Activated T-cell treated with anti-CD3 and anti-CD28 coated beads, Interleukin-2, amount 50 U/mL, for 24 hours (primary cell): ENCODE measurements at places on chromosomes 11 and 22.

DNA sequence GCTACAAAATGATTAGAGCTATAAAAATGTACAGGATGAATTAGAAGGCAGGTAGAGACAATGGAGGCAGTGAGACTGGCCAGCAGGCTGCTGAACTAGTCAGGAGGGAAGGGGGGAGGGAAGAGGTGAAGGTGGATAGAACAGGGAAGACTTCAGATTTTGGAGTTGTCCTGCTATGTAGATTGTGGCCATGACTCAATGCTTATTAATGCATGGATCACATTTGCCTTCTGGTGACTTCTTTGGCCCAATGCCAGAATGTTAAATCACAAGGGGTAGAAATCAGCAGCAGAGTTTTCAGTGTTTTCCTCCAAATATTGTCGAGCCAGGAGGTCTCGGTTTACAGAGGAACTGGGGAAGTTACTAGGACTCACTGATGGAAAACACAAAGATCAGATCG lies 346.6 kb downstream of the AASDHPPT start:
- H3K27ac ChIP-seq: no peak overlapping the region
- H3K4me3 ChIP-seq: no peak overlapping the region
- no peaks in the 10 kb centered on the region for H3K4me1 ChIP-seq
- no peak for DNase-seq
- H3K36me3 ChIP-seq: no peaks in the 10 kb centered on the region

GRCh38 chr11:109783840-109784239 lies 309.4 kb upstream of the ZC3H12C start:
- no peak overlapping the region for H3K4me3 ChIP-seq
- no peaks in the 10 kb centered on the region for H3K27me3 ChIP-seq
- no peaks in the 10 kb centered on the region for H3K36me3 ChIP-seq
- no peak for DNase-seq
- H3K4me1 ChIP-seq: no peaks in the 10 kb centered on the region

DNA sequence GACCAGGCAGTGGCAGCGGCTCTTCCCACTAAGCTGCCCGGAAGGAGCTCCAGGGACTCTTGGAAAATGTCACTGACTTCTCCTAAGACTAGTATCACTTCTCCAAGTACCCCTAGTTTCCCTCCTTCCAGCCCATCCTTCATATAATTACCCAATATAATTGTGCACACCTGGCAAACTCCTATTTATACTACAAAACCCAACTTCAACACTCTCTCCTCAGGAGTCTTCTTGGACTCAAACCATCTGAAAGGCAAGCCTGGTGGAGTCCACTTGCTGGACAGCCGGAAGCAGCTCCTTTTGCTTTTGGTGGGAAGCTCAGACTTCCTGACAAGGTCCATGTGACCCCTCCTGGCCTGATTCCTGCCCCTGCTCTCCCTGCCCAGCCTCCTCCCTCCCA lies 955.9 kb downstream of the TBC1D22A start:
- no peak overlapping the region for H3K27ac ChIP-seq
- H3K4me3 ChIP-seq: no peak overlapping the region
- H3K4me1 ChIP-seq: no peaks in the 10 kb centered on the region
- no peak for DNase-seq
- no peaks in the 10 kb centered on the region for H3K36me3 ChIP-seq
- H3K27me3 ChIP-seq: peaks cover 51% of the 10 kb centered on the region

DNA sequence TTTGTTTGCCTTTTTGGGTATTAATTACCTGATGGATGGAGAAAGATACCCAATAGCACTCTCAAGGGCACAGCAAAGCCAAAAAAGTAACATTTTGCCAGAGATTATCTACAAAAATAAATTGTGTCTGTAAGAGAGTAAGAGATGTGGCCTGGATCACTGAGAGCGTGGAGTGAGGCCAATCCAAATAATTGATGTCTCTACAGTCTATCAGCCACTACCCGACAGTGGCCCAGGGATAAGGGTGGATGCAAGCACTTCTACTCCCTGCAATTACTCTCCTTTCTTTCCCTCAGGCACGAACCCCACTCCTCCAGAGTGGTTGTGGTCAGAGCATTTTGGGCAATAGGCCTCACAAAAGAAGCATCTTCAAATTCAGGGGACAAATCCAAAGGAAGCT lies 92.3 kb upstream of the ZC3H12C start:
- no peaks in the 10 kb centered on the region for H3K27me3 ChIP-seq
- H3K27ac ChIP-seq: no peak overlapping the region
- H3K36me3 ChIP-seq: no peaks in the 10 kb centered on the region
- no peaks in the 10 kb centered on the region for H3K4me1 ChIP-seq

GRCh38 chr11:68213555-68214172 lies 568 bp upstream of the KMT5B start:
- H3K4me3 ChIP-seq: peak overlapping the region; percentile 75
- H3K27ac ChIP-seq: peak overlapping the region; percentile 67
- H3K4me1 ChIP-seq: peaks cover 45% of the 10 kb centered on the region
- H3K36me3 ChIP-seq: peaks cover 2% of the 10 kb centered on the region

GRCh38 chr22:50112151-50113118 lies 22.6 kb downstream of the MOV10L1 start:
- peak overlapping the region; percentile 68 for H3K27ac ChIP-seq
- H3K4me3 ChIP-seq: no peak overlapping the region
- no peaks in the 10 kb centered on the region for H3K36me3 ChIP-seq
- peaks cover 36% of the 10 kb centered on the region for H3K27me3 ChIP-seq
- DNase-seq: peak; percentile 35

DNA sequence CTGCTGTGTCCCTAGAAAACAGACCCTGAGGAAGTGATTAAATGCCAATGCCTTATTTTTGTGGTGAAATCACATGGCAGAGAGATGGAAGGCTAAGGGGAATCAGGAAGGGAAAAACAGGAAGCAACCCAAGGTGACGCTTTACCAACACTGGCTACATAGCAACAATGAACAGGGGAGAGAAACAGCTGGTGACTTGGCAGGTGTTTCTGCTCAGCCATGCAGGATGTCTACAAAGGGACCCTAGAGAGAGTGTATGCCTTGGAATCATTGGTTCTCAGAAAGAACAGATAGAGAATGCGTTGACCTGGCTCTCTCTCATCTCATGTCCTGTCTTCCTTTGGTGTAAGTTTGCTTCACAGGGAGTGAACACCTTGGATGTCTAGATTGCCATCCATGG lies 911.9 kb downstream of the OPCML start:
- no peak overlapping the region for H3K27ac ChIP-seq
- DNase-seq: no peak
- H3K4me3 ChIP-seq: no peak overlapping the region
- H3K4me1 ChIP-seq: no peaks in the 10 kb centered on the region
- H3K27me3 ChIP-seq: no peaks in the 10 kb centered on the region

DNA sequence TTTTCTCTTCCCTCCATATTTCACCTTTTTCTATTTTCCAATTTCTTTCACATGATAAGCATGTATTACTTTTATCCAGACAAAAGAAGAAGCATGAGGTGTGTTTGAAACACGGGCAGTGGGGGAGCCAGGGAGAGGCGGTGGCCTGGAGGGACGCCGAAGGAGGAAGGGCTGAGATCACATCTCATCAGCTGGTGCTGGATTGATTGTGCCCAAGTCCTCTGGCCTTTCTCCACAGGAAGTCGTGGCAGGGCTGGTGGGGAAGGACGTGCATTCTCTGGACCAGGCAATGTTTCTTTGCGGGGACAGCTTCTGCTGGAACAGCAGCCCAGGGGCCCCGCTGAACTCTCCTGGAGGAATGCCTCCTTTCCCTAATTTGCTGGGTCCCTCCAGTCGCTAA lies 82.9 kb downstream of the MIAT start:
- H3K4me3 ChIP-seq: no peak overlapping the region
- peaks cover 49% of the 10 kb centered on the region for H3K36me3 ChIP-seq
- H3K27me3 ChIP-seq: no peaks in the 10 kb centered on the region
- no peak for DNase-seq
- no peak overlapping the region for H3K27ac ChIP-seq

- H3K36me3 ChIP-seq: no peaks in the 10 kb centered on the region
- no peak overlapping the region for H3K27ac ChIP-seq
- DNase-seq: no peak
- peaks cover 2% of the 10 kb centered on the region for H3K4me1 ChIP-seq
- no peak overlapping the region for H3K4me3 ChIP-seq
Observed at GRCh38 chr11:32034149-32034548, 56.7 kb upstream of the RCN1 start.

GRCh38 chr22:45328822-45329529 lies 19.2 kb downstream of the FAM118A start:
- peak overlapping the region; percentile 58 for H3K27ac ChIP-seq
- no peak overlapping the region for H3K4me3 ChIP-seq
- DNase-seq: no peak

GRCh38 chr22:49936018-49936972 lies 17.9 kb downstream of the CRELD2 start:
- DNase-seq: peak; percentile 98
- no peaks in the 10 kb centered on the region for H3K27me3 ChIP-seq
- H3K4me3 ChIP-seq: peak overlapping the region; percentile 61

DNA sequence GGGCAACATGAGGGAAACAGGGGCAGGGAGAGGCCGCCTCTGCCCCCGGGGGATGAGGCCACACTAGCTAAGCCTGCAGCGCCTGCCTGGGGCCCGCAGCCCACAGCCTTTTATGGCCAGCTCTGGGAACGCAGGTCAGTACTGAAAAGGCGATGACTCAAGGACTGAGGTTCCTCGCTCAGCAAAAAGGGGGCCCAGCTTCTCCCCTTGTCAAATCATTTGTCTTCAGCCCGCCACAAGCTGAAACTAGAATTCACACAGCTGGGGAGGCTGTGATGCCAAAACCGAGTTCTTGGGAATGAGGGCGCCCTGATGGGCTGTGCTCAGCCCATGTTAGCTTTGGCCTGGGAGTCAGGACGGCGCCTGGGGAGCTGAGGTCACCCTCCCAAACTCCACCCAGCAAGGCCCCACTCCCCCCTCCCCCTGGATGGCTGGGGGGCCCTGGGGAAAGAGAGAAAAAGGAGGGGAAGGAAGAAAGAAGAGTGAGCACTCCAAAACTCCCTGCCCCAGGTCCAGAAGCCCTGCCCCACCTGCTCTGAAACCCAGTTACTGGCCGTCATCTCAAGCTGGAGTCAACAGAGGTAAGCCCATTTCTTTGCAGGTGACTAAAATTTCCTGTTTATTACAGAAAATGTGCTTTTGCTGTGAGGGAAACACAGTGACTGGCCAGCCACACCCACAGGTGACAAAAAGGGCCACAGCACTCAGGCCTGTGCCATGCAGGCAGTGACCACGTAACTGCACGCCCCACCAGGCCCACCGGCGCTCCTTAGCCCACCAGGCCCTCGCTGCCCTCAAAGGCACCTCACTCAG lies 13.7 kb downstream of the EHD1 start:
- peaks cover 91% of the 10 kb centered on the region for H3K4me1 ChIP-seq
- H3K36me3 ChIP-seq: peaks cover 64% of the 10 kb centered on the region
- no peaks in the 10 kb centered on the region for H3K27me3 ChIP-seq
- H3K27ac ChIP-seq: peak overlapping the region; percentile 97

DNA sequence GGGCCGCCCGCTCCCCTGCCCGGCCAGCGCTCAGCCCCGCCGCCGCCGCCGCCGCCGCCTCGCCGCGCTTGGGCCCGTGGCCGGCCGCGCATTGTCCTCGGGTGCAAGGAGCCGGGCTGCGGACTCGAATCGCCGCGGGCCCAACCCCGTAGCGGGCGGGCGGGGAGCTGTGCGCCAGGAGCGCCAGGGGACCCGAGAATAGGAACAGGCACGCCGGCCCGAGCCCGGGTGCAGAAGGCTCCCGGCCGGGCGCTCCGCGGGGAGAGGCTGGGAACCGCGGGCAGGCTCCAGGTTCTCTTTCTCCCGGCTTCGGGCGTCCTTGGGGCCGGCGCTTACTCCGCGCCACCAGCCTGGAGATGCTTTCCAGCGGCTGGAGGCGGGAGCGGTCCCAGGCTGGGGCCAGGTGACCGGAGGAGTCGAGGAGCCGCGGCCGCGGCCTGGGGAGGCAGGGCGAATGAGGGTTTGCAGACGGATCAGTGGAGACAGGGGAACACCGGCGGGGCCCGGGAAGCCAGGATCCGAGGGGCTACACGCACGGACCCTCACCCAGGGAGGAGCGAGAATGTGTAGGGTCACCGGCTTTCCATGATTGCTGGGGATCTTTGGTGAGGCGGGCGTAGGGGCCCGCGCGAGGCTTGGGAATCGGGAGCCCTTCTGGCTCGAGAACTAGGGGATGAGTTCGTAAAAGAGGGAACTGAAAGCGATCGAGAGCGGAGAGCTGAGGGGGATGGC lies 726 bp downstream of the PKNOX2 start:
- no peaks in the 10 kb centered on the region for H3K36me3 ChIP-seq
- H3K4me3 ChIP-seq: peak overlapping the region; percentile 80
- peaks cover 81% of the 10 kb centered on the region for H3K27me3 ChIP-seq
- H3K4me1 ChIP-seq: peaks cover 20% of the 10 kb centered on the region
- peak; percentile 50 for DNase-seq

- DNase-seq: peak; percentile 61
- H3K4me3 ChIP-seq: peak overlapping the region; percentile 95
- H3K27ac ChIP-seq: peak overlapping the region; percentile 97
- no peaks in the 10 kb centered on the region for H3K27me3 ChIP-seq
- peaks cover 59% of the 10 kb centered on the region for H3K36me3 ChIP-seq
Observed at GRCh38 chr11:102318469-102318868, 1.2 kb downstream of the BIRC3 start.

- no peak overlapping the region for H3K4me3 ChIP-seq
- H3K4me1 ChIP-seq: no peaks in the 10 kb centered on the region
- no peak overlapping the region for H3K27ac ChIP-seq
Observed at GRCh38 chr11:30009060-30009459, 7.8 kb downstream of the KCNA4 start.
